ENCODE measurements at places on chromosomes 13 and 19. TPM values are rescaled to one million over a fixed set of nuclear protein-coding genes. Genes with fewer than 3 reads are reported as not detected.

Gene IGSF23
- 0.25 TPM for total RNA-seq

Gene DLL3
- total RNA-seq = 0.53 TPM

Gene ZNF548
- 14.2 TPM for total RNA-seq

Gene SPACA4
- not detected for total RNA-seq

Gene PCSK4
- total RNA-seq = 0.59 TPM

Gene RAB20
- 1.7 TPM for total RNA-seq

Gene GPR18
- not detected for total RNA-seq

Gene AXL
- 238 TPM for total RNA-seq

Gene PARP4
- 63.0 TPM for total RNA-seq

Gene EDNRB
- total RNA-seq = 4.0 TPM

Gene CEACAM19
- total RNA-seq = 1.5 TPM

Gene IL4I1
- total RNA-seq = 3.3 TPM

Gene C1QTNF9B
- total RNA-seq = not detected

Gene ZNF667
- 3.6 TPM for total RNA-seq

Gene PDX1
- total RNA-seq = not detected

Gene DCT
- not detected for total RNA-seq

Gene ZNF415
- total RNA-seq = 0.86 TPM

Gene ADAMTSL5
- 0.07 TPM for total RNA-seq

Gene UBL3
- 10.9 TPM for total RNA-seq

Gene RYR1
- 0.26 TPM for total RNA-seq
